ENCODE measurements at places on chromosomes 7 and 10.

- no peak for DNase-seq
Measured at GRCh38 chr10:3699916-3700315, 85.1 kb downstream of the KLF6 start.

- DNase-seq, result no peak
Measured at GRCh38 chr7:158355456-158356065, 232.1 kb downstream of the PTPRN2 start.

DNA sequence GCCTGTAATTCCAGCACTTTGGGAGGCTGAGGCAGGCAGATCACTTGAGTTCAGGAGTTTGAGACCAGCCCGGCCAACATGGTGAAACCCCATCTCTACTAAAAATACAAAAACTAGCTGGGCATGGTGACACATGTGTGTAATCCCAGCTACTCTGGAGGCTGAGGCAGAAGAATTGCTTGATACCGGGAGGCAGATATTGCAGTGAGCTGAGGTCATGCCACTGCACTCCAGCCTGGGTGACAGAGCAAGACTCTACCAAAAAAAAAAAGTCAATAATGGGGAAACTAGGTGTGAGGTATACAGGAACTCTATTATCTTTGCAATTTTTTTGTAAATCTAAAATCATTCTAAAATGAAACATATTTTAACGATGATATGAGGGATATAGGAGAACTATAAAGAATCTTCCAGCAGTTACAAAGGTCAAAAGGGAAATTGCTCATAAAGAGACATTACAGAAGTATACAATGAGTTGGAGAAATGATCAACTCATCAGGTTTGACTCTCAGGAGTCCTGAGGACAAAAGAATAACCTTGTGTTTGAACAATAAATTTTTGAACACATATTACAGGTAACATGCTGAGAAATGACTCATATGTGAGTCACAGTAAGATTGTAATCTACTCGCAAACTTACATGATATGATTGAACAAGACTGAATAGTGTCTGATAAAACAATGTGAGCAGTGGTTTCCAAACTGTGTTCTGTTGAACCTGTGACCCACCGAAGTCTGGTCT lies 272.6 kb downstream of the FGFR2 start:
- DNase-seq, result no peak

DNA sequence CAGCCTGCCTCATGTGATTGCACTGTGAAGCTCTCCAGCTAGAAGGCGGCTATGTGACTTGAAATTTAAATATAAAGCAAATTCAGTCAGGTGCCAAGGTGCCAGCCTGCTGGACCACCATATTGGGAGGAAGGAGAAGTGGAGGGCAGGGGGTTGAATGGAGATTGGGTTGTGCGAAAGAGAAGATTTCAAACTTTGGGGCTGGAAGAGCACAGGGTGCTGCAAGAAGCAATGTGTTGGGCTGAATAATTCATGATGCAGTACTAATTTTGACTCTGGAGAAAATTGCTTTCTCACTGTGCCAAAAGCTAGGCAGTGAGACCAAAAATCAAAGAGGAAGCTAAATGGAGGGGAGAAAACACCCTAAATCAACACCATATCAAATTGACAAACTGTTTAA lies 335.3 kb downstream of the NRG3 start:
- DNase-seq, result no peak

GRCh38 chr7:29748286-29749099 lies 57.8 kb upstream of the WIPF3 start:
- no peak for DNase-seq

DNA sequence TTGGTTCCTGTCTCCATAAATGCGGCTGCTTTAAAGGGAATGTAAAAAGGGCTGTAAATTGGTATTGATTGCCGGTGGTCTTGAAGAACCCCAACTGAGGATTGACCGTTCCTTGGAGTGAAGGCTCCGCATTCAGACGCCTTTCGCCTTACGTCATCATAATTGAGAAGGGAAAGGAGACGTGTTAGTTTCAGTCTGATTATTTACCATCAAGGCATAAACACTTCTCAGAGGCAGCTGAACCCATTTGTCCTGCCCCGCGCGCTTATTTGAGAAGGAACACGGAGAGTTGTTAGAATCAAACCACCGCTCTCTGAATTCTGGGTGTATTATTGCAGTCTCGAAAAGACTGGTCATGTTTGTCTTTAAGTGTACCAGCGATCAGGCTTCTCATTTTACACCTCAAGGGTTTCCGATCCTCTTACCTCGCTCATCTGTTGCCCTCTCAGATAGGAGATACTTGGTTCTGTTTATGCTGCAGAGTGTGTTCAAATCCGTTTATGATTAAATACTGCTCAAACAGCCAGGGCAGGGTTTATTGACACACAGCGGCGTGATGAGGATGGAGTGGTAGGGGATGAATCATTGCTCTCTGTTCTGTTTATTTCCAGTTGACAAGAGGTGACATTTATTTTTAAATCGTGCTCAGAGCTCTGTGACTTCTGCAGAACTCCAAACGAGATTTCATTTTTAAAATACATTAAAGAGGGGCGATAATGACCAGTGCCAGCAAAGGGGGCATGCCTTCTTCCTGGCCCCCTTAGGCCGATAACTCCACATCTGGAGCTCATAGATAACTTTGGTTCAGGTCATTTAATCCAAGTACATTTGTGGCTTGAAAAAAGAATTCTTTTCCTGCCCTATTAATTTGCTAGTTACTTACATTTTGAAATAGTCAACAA lies 30.4 kb downstream of the FOXK1 start:
- DNase-seq, result no peak

DNA sequence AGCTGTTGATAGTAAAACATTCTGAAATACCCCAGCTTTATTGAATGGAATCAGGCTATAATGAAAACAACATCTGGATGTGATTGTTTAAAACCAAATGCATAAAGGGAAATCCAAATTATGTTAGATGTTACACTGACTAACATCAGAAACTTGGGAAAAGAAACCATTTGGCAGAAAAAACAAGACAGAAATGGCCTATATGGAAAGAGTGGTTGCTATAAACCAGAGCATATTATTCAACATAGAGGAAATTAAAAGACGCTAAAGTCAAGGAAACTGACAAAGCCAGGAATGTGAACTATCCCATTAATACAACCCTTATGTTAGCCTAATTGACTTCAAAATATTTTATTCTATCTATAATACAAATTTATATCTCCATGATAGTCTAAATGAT lies 53.0 kb upstream of the CABCOCO1 start:
- no peak for DNase-seq

- DNase-seq, result no peak
Measured at GRCh38 chr7:104341546-104341945, 13.1 kb downstream of the LHFPL3 start.

DNA sequence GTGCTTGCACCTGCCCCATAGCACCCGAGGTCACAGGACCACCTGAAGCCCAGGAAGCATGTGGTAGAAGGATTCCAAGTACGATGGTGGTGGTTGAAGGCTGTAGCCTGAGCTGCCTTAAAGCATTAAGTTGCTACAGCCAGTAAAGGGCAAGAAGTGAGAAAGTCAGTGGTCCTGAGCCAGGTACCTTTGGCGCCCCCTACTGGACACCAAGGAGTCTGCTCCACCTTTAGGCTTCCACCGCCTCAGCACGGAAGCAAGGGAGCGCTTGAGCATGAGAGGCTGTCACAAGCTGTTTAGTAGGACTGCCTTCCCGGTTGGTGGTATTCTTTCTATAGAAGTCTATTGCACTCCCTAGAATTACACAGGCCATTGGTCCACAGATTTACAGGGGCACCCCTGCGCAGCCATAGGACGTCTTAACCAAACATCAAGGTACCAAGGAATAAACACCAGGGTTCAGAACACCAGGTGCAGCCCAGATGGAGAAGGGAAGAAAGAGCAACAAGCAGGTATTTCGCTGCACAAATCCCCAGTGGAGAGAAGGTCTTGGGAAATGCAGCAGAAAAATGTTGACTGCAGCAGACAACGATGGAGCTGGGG lies 2.2 kb downstream of the CRTAC1 start:
- DNase-seq, result peak; percentile 39

GRCh38 chr10:4851846-4852245 lies 25.8 kb downstream of the AKR1E2 start:
- DNase-seq, result no peak

DNA sequence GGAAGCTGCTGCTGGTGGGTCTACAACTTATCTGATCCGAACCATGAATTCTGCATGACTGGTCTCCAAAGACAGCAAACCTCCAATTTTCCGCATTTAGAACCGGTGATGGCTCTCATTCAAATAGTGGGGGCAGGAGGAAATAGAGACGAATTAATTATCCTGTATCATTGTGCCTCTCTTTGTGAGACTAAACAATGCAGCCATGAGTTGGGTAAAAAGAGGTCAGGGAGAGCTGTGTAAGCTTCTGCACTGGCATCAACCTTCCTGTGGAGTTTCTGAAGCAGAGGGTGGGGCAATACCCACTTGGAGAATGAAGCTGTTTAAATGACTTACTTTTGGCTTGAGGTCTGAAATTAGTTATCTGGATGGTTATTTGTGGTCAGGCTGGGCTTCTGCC lies 266.4 kb downstream of the SORCS3 start:
- DNase-seq, result no peak

GRCh38 chr10:73433538-73433867 lies at the start of gene MSS51:
Gene MSS51 (minus strand): TSS chr10:73433561. CDS start chr10:73428284, 5,277 bp downstream.
- DNase-seq, result no peak

GRCh38 chr7:126750207-126750911 lies 502.4 kb downstream of the GRM8 start:
- DNase-seq, result no peak

DNA sequence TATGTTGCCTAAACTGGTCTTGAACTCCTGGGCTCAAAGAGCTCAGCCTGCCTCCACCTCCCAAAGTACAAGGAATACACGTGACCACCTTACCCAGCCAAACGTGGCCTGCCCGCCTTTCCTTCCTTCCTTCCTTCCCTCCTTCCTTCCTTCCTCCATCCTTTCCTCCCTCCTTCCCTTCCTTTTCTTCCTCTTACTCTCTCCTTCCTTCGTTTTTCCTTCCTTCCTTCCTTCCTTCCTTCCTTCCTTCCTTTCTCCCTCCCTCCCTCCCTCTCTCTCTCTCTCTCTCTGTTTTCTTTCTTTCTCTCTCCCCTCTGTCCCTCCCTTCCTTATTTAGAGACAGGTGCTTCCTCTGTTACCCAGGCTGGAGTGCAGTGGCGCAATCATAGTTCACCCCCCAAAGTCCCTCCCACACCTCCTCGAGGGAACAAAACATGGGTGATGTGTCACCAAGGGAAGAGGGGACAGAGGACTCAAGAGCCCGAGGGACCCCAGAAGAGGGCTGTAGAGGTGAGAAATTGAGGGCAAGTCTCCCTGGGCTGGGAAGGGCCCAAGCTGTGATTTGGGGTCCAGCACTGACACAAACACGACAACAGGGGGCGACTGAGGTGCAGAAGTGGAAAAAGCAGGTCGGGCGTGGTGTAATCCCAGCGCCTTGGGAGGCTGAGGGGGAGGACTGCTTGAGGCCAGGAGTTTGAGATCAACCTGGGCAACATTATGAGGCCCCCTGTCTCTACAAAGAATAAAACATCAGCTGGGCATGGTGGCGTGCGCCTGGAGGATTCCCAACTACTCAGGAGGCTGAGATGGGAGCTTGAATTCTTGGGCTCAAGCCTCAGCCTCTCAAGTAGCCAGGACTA lies 28.1 kb downstream of the EPHB4 start:
- DNase-seq, result peak; percentile 13

DNA sequence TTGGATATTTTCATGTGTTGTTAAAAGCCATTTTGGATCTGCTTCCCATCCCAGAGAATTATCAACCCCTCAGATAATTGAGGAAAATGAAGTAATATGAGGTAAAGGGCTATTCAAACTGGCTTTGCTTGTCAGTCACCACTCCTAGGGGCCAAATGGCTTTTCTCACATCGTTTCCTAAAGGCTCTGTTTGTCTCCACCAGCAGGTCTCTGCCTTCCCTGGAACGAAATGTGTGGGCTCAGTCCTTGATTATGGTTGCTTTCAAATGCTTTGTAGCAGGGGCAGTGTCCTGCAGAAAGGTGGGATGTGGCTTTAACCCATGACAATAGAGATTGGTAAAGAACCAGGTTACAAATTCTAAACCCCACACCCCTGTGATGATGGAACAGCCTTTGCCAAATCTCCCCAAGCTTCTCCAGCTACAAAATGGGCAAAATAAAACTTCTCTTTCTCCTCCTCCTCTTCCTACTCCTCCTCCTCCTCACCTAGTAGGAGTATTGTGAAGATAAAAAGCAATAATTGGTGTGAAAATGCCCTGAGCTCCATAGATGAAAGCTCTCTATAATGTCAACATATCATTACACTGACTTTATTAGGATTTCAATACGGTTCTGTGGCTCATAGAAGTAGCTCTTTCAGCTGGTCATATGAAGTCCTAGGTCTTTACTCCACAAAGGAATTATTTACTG lies 127.6 kb downstream of the CHN2 start:
- DNase-seq, result no peak

DNA sequence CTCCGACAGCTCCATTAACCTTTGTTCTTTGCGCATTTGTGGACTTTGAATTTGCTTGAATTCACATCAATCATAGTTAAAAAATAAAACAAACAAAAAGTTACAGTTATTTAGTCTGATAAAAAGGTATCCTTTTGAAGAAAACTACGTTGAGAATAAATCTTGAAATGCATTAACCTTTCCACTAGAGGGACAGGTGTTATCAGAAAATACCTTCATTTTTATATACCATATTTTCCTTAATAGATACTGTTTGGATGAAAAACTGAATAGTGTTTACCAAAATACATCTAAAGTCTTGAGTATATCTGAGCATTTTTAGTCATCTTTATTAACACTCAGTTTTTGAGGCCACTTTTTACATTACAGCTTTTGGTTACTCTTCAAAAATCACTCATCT lies 371.9 kb downstream of the ZWINT start:
- DNase-seq, result no peak

GRCh38 chr10:103737735-103738367 lies 117.5 kb downstream of the SH3PXD2A start:
- DNase-seq, result no peak

- DNase-seq, result no peak
Measured at GRCh38 chr10:15316145-15316544, 54.9 kb downstream of the FAM171A1 start.

GRCh38 chr10:74851831-74852230 lies 25.4 kb downstream of the KAT6B start:
- no peak for DNase-seq

GRCh38 chr10:5971315-5971832 lies 6.0 kb downstream of the IL15RA start:
- DNase-seq, result peak; percentile 34

- DNase-seq, result peak; percentile 21
Measured at GRCh38 chr10:72079356-72079755, 9.0 kb downstream of the SPOCK2 start.

GRCh38 chr7:1894906-1895663 lies 225.0 kb downstream of the ELFN1 start:
- no peak for DNase-seq

- no peak for DNase-seq
Measured at GRCh38 chr7:135761751-135762488, 13.3 kb upstream of the FAM180A start.

Measured in stimulated activated naive CD4-positive, alpha-beta T cell treated with Interleukin-2 at 50 U/mL for 16 hours (primary cell).